A673 (cell line): ENCODE measurements at places on chromosomes 3 and 15. TPM values are rescaled to one million over a fixed set of nuclear protein-coding genes. Genes with fewer than 3 reads are reported as not detected.

The SV2B gene
- total RNA-seq = 3.5 and 3.9 TPM in 2 replicates

The FAH gene
- 2.0 and 5.3 TPM in 2 replicates for total RNA-seq

The CHRNA5 gene
- total RNA-seq = 18.9 and 19.1 TPM in 2 replicates

The SOX14 gene
- total RNA-seq = not detected in 2 replicates

The PSTPIP1 gene
- total RNA-seq = not detected in 2 replicates

The GUCA1C gene
- not detected in 2 replicates for total RNA-seq

The GABRB3 gene
- total RNA-seq = not detected in 2 replicates

The FGF12 gene
- 2.1 and 2.3 TPM in 2 replicates for total RNA-seq

The MGLL gene
- 0.39 and 0.90 TPM in 2 replicates for total RNA-seq

The CMTM8 gene
- 1.7 and 2.1 TPM in 2 replicates for total RNA-seq

The HTR3E gene
- not detected in 2 replicates for total RNA-seq

The POLQ gene
- 20.3 and 22.9 TPM in 2 replicates for total RNA-seq

The EOMES gene
- not detected in 2 replicates for total RNA-seq

The IL5RA gene
- not detected in 2 replicates for total RNA-seq

The PRSS50 gene
- not detected in 2 replicates for total RNA-seq

The BFSP2 gene
- not detected in 2 replicates for total RNA-seq

The KIAA1143 gene
- 24.3 and 24.6 TPM in 2 replicates for total RNA-seq
